H7 (cell line): ENCODE measurements at places on chromosomes 6 and 20.

DNA sequence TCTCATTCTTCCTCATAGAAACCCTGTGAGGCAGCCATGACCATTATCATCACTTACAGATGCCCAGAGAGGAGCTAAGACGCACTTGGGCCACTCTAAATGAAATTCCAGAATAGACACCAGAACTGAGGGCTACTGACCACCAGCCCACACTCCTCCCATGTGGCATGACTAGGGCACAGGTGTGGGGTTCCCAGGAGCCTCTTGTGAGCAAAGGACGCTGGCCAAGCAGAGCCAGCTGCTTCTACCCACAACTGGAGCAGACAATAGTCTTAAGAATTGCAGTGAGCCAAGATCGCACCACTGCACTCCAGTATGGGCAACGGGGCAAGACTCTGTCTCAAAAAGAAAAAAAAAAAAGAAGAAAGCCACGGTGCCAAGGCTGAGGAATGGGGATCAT lies 10.0 kb downstream of the AHCY start:
- no peak for DNase-seq

DNA sequence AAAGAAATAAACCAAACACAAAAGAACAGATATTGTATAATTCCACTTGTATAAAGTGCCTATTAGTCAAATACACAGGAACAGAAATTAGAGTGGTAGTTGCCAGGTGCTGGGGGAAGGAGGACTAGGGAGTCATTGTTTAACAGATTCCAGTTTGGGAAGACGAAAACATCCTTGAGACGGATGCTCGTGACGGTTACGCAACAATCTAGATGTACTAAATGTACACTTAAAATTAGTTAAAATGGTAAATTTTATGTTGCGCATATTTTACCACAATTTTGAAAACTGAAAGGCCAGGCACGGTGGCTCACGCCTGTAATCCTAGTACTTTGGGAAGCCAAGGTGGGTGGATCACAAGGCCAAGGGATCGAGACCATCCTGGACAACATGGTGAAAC lies 111.0 kb downstream of the PKHD1 start:
- DNase-seq, result no peak

GRCh38 chr20:44736170-44737021 lies 9.3 kb upstream of the KCNK15 start:
- peak; percentile 83 for DNase-seq

GRCh38 chr6:25311331-25311840 lies 32.2 kb downstream of the CARMIL1 start:
- DNase-seq, result no peak

GRCh38 chr20:56437196-56437960 lies 25.3 kb downstream of the CASS4 start:
- DNase-seq, result no peak

DNA sequence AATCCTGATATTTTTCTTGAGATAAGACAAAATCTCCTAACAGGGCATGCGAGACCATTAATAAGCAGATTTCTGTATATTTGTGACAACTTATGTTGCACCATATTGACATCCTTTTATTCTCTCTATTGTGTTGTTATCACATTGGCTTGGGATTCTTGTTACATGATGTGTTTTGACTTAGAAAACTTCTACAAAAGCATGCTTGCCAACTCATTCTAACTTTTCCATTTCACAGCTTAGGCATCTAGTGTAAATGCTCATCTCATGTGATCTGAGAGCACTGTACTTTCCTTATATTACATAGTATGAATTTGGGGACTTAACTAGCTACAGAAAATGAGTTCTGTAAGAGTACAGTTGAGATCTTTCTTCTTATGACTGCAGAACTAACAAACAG lies 1040.7 kb upstream of the ADGRB3 start:
- DNase-seq, result no peak

DNA sequence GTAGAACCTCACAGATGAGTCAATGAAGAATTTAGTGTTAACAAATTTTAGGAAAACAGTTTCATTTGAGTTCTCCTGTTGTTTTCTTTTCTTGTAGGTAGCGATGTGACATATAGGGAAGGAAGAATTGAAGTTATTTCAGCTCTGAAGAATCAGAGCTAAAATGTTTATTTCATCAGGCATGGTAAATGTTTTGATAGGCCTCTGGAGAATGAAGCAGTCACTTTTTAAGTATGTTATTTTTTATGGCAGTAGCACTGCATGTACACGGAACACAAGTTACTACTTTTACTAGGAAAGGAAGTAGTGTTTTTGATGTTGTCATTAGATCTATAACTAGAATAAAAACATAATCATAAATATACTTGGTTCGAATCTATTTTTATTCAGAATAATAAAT lies 1357.3 kb upstream of the CITED2 start:
- no peak for DNase-seq

DNA sequence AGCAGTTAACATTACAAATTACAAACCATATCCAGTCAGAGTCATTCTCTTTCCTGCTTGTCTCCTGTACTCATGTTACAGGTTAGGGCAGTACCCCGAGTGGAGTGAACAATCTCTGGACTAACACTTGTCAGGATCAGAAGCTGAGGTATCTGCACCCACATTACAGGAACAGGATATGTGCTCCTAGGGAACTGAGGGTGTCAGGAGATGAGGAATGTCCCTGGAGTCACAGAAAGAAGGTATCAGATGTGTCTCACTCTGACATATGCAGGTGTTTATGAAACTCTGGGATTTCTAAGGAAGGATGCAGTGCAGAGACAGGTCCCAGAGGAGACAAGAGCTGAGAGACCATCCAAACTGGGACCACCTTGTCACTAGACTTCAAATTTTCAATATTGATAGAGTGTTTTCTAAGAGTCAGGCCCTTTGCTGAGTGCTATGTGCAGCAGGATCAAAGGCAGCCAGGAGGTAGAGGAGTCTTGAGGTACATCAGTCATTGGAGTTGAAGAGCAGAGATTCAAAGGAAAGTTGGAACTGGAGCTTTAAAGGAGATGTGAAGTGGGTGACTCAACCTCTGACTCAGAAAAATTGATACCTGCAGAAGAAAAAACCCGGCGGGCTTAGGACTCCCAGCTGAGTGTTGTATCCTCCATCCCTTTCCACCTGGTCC lies 12.6 kb downstream of the HLA-DPB1 start:
- DNase-seq, result no peak

GRCh38 chr20:58024241-58024721 lies 204.2 kb downstream of the ANKRD60 start:
- DNase-seq, result no peak

GRCh38 chr6:109010705-109011102 lies 83.9 kb downstream of the SESN1 start:
- DNase-seq, result no peak

- DNase-seq, result no peak
These were observed 7.2 kb downstream of the BPIFA3 start for GRCh38 chr20:33224399-33224798.

DNA sequence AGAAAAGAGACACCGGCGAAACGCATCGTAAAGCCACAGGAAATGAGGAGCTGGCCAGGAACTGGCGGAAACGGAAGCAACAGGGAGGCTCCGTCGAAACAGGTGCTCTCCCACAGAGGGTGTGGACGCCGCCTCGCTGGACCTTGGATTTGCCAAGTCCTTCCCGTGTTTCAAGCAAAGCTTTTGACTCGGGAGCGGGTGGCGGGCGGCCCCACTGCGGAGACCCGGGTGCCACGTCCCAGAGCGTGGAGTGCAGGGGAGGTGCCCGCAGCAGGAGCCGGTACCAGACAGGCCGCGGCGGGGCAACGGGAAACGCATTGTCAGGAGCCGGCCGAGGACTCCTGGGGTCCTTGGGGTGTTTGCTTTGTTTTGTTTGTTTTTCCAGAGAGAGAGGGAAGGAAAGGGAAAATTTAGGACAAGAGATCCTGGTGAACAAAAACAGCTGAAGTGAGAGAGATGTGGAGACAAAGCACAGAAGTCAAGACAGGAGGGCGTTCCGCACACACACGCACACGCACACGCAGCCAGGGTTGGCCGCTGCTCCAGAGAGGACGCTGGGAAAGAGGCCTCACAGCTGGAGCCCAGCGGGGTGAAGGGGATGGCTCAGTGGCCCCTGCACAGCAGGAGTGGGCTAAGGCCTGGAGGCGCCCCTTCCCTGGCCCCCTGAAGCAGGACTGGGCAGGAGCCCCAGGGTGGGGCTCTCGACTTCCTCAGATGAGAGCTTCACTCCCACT lies 50.9 kb upstream of the CHRNA4 start:
- DNase-seq, result no peak

DNA sequence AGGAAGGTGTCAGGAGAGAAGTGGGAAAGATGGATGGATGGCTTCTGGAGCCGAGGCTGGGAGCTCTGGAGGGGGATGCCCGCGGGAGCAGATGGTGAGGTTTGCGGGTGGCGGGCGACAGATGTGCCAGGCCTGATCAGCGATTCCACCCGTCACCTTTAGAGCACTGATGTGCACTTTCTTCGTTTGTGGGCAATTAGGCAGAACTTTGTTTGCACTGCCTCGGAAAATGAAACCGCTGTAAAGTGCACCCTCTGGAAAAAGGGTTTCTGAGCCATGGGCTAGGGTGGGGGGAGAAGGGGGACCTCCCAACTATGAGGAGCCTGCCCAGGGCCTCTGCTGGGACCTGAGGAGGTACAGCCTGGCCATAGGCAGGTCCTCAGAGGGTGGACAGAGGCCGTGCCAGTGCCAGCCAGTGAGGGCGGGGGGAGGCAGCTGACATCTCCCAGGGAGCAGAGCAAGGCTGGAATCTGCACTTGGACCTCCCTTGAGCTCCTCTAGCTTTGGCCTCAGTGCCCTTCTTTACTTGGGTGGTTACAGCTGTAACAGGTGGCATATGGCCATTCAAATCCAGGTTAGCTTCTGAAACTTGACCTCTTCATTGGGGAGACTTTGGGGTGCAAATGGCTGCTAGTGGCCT lies 58.7 kb downstream of the CD40 start:
- no peak for DNase-seq

DNA sequence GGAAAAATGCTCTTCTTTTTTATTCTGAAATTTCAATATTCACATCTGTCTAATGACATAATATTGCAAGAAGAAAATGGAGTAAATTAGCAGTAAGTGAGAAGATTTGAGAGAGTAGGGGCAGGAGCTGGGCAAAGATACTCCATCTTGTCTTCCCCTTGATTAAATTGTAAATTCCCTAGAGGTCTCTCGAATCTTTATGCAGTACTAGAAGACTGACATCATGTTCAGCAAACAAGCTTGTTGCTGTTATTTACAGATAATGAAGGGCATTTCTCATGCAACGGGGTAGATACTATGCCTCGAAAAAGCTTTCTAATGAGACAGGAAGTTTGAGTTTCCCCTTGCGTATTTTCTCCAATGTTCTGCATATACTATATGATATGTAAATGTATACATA lies 306.9 kb upstream of the PTCHD4 start:
- DNase-seq, result no peak

- no peak for DNase-seq
These were observed 22.2 kb downstream of the HLA-A start for GRCh38 chr6:29964518-29964886.

GRCh38 chr6:152173321-152173720 lies 365.8 kb downstream of the ESR1 start:
- DNase-seq, result no peak

DNA sequence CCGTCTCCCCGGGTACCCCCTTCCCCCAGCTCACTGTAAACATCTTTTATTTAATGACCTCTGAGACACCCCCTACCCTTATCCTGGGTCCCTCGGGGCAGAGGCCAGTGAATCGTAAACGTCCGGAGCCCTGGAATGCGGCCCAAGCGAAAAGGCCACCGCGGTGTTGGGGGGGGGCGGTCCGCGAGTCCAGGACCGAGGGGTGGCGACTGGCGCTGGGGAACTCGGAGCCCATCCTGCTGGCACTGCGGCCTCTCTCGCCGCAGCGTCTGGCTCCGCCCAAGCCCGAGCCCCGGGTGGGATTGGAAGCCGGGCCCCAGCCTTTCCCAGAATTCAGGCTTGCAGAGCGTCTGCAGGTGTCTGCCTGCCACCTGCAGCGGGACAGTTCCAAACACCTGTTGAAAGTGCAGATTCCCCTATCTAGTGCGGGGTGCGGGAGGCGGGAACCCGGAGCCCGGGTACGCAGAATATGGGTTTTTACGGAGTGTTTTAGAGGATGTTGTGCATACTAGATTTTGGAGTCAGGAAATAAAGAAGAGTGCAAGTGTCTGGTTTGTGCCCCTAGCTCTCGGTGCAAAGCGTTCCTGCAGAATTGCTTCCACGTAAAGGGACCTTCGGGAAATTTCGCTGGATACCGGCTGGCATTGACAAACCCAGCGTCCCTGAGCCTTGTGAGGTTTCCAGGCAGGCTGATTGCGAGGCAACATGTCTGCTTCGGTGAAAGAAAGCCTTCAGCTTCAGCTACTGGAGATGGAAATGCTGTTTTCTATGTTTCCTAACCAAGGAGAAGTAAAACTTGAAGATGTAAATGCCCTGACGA lies 800 bp downstream of the RWDD2A start:
- peak; percentile 89 for DNase-seq

DNA sequence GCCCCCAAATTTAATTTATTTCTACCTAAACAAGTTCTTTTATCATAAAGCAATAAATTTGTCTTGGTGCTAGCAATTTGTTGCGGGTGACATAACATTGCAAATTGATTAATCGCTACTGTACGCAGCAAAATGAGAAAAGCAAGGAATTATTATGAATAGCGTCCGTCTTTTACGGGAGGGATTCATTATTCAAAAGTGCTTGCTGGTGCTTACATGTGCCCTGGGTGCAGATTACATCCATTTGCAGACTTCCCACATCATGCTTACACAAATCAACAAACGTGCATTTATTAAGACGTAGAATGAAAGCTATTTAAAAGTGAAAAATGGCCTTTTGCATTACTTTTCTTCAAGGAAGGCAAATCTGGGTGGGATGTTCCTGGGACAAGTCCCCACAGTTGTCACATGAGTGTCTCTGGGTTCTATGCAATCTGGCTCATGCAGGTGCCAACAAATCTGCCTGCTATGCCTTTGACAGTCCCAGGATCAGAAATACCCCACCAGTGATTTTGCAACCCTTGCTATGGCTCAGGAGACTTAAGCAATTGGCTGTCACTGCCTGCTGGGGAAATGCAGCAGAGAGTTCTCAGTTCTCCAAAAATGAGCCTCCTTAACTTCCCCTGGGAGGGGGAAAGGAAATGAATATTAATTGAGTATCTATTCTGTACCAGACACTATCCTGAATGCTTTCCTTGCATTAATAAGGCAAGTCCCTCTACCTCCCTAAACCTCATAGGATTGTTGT lies 30.1 kb upstream of the MAFB start:
- no peak for DNase-seq

GRCh38 chr6:60687085-60687484 lies 1598.9 kb downstream of the KHDRBS2 start:
- DNase-seq, result no peak

- no peak for DNase-seq
These were observed 192.0 kb downstream of the LRFN2 start for GRCh38 chr6:40395066-40395697.
